GOT3 (cell line): ENCODE measurements at places on chromosomes 2 and 18.

DNA sequence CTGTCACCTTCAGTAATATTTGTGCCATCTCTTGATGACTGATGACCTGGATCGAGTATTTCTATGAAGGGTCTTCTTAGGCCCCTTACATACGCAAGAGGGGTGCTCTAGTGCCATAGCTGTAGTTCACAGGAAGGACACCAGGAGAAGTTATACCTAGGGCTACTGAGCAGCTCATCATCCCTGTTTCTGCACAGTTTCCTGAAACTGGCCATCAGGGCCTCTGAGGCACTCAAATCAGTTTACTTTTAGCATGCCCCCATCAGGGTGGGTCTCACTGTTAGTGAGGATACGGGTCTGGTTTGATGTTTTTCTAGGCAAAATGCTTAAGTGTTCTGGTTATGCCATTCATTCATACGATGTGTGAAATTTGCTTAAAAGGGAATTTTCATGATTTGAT is 20.0 kb upstream of the FBLN7 start:
- no peak for DNase-seq

GRCh38 chr18:75858754-75859153 is 431.3 kb upstream of the SMIM21 start:
- DNase-seq: no peak

DNA sequence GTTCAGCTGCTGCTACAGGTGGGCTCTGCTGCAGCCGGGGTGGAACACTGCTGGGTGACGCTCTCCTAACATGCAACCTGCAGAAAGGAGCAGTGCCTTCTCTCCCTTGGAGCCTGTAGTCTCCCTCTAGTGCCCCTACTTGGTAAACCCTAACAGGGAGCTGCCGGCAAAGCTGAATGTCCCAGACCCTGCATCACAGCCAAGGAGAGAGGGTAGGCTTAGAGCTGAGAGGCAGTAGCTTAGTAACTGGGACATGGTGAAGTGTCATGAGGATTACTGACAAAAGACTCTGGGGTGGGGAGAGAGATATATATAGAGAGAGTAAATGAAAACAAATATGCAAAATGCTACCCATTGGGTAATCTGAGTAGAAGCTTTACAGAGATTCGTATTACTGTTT is 9.9 kb downstream of the NCAPH start:
- no peak for DNase-seq

- DNase-seq: no peak
These were observed 155.1 kb downstream of the SMAD7 start for GRCh38 chr18:48795696-48796095.

DNA sequence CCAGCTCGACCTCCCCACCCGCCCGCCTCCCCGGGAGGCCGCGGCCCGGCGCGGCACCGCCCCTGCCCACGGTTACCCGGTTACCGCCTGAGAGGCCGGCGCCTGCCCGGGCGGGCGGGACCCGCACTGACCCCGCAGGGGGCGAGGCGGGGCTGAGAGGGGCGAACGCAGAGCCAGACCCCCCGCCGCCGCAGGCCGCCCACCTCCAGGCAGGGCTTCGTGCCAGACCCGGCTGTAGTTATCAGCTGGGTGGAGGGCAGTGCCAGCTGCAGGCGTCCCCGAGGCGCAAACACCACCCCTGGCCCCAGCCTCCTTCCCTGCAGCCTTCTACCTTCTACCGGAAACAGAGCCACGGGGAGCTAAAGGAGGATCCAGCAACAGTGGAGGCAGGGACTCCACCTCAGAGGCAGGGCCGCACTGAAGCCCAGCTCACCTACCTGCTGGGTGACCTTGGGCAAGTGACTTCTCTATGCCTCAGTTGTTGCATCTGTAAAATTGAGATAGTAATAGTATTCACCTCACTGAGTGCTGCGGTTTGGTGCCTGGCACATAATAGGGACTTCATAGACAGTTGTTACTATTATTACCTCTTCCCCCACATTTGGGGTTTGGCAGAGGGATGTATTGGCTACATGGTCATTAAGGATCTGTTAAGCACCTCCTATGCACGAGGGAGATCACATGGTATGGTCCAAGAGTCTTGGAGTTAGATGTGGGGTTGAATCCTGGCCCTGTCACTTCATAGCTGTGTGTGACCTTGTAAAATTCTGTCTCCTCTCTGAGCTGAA is 231.6 kb upstream of the SMAD2 start:
- DNase-seq: no peak

- no peak for DNase-seq
These were observed 134.5 kb upstream of the DDX18 start for GRCh38 chr2:117679952-117680351.

GRCh38 chr2:86628091-86628522 is 4.4 kb upstream of the RNF103 start:
- DNase-seq: no peak

GRCh38 chr2:139813340-139813739 is 1033.2 kb upstream of the NXPH2 start:
- DNase-seq: no peak

DNA sequence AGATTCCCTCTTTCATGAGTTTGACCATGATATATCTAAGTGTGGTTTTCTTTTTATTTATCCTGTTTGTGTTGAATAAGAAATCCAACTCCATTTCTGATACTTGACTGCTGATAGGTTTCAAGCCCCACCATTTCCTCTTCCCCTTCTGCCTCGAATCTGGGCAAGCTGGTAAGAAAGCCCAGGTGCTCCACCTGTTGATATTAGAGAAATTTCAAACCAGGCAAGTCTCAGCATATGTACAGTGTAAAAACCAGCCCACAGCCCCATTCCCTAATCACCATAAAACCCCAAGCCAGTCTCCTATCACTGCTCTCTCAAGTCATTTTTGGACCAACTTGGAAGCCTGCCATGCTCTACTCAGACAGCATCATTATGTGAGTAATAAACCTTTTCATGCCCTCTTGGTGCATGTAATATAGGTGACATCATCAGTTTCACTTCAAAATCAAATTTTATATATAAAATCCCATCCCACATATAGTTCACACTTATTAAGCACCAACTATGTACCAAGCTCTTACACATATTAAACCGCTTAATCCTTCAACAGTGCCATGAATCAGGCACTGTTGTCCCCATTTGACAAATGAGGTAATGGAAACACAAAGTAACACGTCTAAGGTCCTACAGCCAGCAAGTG is 46.6 kb downstream of the SMAD2 start:
- no peak for DNase-seq

GRCh38 chr2:107681936-107682335 is 144.8 kb upstream of the RGPD4 start:
- DNase-seq: no peak

- no peak for DNase-seq
These were observed 68.7 kb upstream of the PSMD14 start for GRCh38 chr2:161239326-161240109.

- DNase-seq: no peak
These were observed 22.5 kb upstream of the RAB27B start for GRCh38 chr18:54805571-54806334.

- no peak for DNase-seq
These were observed 34.6 kb downstream of the SH3BP4 start for GRCh38 chr2:234986390-234986789.

GRCh38 chr2:161919873-161920272 is 154.1 kb downstream of the DPP4 start:
- no peak for DNase-seq

GRCh38 chr18:74513149-74513882 is 17.2 kb downstream of the CNDP2 start:
- no peak for DNase-seq

GRCh38 chr18:56309104-56309503 is 329.3 kb downstream of the TXNL1 start:
- DNase-seq: no peak

- no peak for DNase-seq
These were observed 515.0 kb downstream of the PARD3B start for GRCh38 chr2:205060269-205060668.

- no peak for DNase-seq
These were observed 84.5 kb downstream of the AFF3 start for GRCh38 chr2:100057901-100058261.

- no peak for DNase-seq
These were observed 113.2 kb downstream of the GYPC start for GRCh38 chr2:126769118-126769517.

DNA sequence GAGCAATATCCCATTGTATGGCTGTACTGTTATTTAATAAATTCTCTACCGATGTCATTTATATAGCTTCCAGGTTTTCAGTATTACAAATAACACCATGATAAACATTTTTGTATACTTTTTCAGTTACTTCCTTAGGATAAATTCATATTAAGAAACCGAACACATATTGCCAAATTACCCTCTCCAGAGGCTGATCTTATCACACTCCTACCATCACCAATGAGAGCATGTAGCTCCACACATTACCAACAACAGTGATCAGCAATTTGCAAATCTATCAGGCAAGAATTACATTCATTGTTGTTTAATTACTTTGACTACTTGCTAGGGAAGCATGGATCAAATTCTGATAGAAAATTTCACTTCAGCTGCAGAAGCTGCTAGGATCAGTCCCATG is 5.8 kb upstream of the NDUFV2 start:
- no peak for DNase-seq

DNA sequence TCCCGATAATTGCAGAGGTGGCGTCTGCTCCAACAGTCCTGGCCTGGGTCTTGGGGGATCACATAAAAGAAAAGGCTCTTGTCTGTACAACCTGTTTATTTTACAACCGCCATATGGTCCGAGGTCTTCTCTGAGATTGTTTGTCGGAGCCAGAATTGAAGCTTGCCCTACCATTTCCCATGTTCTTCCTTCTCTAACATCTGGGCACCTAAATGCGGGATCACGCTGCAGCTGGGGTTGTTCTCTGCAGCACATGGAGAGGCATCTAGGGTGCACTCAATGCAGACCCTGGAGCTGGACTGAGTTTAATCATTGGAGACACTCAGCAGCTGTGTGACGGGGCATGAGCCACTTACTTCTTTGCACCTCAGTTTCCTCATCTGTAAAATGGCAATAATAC is 107.7 kb downstream of the ACKR3 start:
- DNase-seq: no peak

GRCh38 chr2:127054996-127055785 is 51.8 kb downstream of the BIN1 start:
- no peak for DNase-seq

- DNase-seq: no peak
These were observed 150.4 kb downstream of the PIK3C3 start for GRCh38 chr18:42105394-42105793.

DNA sequence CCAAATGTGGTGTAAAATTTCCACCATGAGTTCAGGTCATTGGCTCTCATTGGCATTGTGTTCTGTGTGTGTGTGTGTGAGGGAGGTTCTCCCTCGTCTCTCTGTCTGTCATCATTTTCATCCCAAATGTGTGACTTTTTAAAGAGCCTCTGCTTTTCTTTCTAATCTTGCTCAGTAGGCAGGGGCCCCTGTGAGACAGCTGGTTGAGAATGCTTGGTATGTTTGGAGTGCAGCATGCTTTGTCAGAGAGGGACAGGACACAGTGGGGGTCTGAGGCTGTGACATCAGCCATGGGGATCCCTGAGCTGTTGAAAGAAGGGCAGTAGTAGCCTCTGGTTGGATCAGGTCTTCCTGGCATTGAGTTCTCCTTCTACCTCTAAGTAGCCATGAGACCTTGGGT is 10.6 kb downstream of the PTPRM start:
- DNase-seq: no peak

GRCh38 chr2:73611867-73612266 is 30.4 kb downstream of the NAT8 start:
- DNase-seq: no peak

- DNase-seq: no peak
These were observed 1.1 kb upstream of the MBOAT2 start for GRCh38 chr2:9004338-9005204.

DNA sequence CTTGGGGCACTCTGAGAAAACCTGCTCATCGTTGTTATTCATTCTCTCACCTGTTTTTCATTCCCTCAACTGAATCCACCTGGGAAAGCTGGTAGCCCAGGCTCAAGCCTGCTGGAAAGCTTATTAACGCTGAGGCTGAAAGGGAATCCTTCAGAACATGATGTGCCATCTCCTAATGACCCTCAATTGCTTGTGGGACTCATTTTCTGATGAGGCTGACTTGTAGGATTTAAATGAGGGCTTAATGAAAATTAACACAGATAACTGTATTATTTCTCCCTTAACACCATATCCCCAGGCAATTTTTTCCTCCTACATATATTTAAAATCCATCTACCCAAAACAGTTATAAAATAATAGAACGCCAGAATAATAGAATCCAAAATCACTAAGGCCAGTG is 162.7 kb upstream of the ACAA2 start:
- DNase-seq: no peak

GRCh38 chr2:70771446-70771845 is 3.4 kb upstream of the ADD2 start:
- no peak for DNase-seq

GRCh38 chr18:74775239-74775638 is 177.6 kb downstream of the ZNF407 start:
- no peak for DNase-seq

- DNase-seq: no peak
These were observed 395.3 kb downstream of the NUP35 start for GRCh38 chr2:183519371-183520056.

GRCh38 chr2:242031481-242032019 is 162.0 kb downstream of the RTP5 start:
- peak; percentile 8 for DNase-seq

- DNase-seq: no peak
These were observed 167.1 kb downstream of the SLC8A1 start for GRCh38 chr2:40284797-40285196.

GRCh38 chr2:207422380-207422779 is 107.4 kb upstream of the CREB1 start:
- DNase-seq: no peak

- no peak for DNase-seq
These were observed 219.8 kb downstream of the RAD51AP2 start for GRCh38 chr2:17298453-17298852.

DNA sequence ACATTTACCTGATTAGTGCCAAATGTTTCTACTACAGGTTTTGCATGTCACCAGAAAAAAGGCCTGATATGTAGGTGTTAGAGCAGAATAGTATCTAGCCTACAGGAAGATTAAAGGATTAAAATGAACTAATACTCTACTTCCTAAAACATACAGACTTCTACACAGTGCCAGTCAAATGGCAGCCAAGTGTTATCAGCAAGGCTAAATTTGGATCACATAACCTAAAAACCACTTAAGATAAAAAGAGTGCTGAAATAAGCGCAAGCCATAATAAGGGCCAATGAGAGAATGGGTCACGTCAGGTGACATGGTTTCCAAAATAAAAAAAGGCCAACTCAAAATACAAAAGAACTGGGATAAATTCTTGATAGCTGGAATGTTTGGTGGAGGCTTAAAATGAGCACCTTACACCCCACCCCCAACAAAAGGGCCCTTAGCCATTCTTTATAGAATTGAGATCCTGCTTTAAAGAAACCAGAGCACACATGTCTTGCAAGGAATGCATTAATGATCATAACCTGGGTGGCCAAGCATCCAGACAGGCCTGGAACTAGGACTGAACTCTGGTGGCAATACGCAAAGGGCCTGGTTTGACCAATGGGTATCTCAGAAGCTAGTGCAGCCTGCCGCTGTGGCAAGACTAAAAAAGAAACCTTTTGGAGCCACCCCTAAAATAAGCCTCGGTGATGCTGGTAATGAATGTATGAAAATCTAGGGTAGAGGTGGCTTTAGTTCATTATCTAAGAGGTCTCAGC is 32.4 kb downstream of the IRS1 start:
- no peak for DNase-seq

- no peak for DNase-seq
These were observed 72.8 kb upstream of the MC4R start for GRCh38 chr18:60445341-60445740.
